ENCODE measurements at places on chromosomes 11 and 22.
A peak's percentile ranks its signal among the peaks of the same experiment; 100 is the strongest.

DNA sequence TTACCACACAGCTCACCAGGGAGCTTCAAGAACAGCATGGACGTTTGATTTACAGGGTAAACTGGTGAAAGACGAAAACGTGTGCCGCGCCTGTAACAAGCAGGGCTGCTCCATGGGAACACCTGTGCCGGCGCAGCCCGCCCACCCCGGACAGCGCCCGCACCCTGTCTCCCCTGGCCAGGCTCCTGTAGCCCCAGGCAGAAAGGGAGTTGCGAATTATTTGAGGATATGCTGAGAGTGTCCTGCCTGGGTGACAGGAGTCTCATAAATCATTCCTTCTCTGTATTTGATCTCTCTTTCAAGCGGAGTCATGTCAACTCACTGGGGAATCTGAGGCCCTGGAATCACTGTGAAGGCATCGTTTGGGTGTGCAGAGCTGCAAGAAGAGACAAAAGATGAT, 804.3 kb downstream of the OPCML start:
- no peak for DNase-seq

- no peak for DNase-seq
Observed at GRCh38 chr11:127133061-127133460, 132.5 kb upstream of the KIRREL3 start.

- no peak for DNase-seq
Observed at GRCh38 chr11:16326679-16327297, 29.6 kb downstream of the SOX6 start.

GRCh38 chr22:23098230-23098705, 27.9 kb downstream of the GNAZ start:
- no peak for DNase-seq

- DNase-seq = no peak
Observed at GRCh38 chr22:25718135-25718840, 23.7 kb upstream of the MYO18B start.

- no peak for DNase-seq
Observed at GRCh38 chr11:1089738-1090599, 15.3 kb downstream of the MUC2 start.

- DNase-seq = no peak
Observed at GRCh38 chr11:91972665-91973266, 251.9 kb upstream of the FAT3 start.

GRCh38 chr11:120035756-120036155, 102.2 kb downstream of the TRIM29 start:
- DNase-seq = no peak

- no peak for DNase-seq
Observed at GRCh38 chr11:134261626-134262488, 8.5 kb downstream of the ACAD8 start.

DNA sequence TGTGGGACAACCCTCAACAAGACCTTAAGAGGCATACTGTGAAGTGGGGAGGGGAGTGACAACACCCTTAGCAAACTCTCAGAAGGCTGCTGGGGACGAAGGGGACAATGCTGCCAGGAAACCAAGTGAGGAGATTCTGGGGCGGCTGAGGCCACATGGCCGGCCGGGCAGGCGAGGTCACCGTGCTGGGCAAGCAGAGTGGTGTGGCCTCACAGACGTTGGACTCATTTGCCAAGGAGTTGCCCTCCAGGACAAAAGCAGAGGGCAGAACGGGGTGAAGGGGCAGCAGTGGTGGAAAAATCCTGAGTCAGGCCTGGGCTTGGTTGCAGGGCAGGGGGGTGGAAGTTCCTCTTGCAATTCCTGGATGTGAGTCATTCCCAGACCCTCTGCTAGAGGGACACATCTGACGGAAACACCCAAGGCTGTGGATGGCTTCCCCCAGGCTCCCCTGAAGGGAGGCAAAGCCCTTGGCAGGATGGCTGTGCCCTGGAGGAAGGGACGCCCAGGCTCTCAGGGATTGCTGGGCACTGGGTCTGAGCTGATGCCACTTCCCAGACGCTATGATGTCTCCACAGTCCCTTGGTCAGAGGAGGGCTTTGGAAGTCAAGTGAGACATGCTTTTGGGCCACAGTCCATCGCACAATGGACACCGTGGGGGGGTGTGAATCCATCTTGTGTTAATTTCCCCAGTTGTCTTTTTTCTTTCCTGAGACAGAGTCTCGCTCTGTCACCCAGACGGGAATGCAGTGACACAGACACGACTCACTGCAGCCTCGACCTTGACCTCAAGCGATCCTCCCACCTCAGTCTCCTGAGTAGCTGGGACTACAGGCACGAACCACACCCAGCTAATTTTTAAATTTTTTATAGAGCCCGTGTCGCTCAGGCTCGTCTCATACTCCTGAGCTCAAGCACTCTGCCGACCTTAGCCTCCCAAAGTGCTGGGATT, 16.2 kb upstream of the SHANK3 start:
- DNase-seq = peak; percentile 11

DNA sequence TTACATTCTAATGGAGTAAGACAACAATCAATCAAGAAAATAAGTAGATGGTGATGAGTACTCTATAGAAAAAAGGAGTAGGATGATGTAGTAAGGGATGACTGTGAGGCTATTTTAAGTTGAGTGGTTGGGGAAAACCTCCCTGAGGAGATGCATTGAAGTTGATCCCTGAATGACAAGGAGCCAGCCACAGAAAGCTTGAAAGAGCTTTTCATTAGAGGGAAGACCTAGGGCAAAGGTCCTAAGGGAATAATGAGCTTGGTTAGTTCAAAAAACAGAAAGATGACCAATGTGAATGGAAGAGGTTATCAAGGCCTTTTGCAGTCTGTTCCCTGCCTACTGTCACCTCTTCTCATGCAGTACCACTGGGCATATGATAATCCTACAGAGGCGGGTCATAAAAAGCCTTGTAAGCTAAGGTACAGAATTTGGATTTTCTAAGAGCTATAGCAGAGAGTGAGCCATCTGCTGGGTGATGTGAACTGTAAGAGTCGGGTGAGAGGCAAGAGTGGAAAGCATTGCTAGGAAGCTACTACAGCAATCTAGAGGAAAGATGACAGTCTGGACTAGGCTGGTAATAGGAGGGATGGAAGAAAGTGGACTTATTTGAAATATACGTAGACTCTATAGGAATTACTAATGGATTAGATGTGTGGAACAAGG, 3.1 kb downstream of the PPP2R1B start:
- no peak for DNase-seq

DNA sequence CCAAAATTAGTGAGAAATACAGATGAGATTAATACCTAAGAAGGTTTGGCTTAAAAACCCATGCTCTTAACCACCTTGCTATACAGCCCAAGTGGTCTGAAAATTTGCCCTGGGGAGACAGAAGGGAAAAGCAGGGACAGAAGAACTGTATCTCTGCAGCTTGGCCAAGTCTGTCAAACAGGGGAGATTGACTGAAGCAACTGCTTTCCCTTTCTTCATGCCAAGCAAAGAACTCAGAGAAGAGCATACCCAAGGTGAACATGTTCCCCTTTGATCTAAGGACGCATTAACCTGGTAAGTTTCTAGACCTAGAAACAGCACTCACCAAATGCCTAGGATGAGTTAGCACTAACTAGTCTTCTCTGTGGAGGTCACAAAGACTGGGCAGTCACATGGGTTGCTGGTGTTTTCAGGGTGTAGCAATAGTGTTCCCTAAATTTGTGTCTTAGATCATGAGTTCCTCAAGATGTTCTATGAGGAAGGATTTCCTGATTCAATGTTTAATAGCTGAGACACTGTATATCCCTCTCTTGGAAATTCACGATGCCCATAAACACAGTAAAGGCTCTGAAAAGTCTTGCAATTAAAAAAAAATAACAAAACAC, 75.6 kb upstream of the GRAMD1B start:
- peak; percentile 68 for DNase-seq

- DNase-seq = no peak
Observed at GRCh38 chr22:38450234-38450797, 4.7 kb downstream of the KCNJ4 start.

- no peak for DNase-seq
Observed at GRCh38 chr11:2662024-2662312, 37.8 kb downstream of the KCNQ1OT1 start.

GRCh38 chr11:112734207-112734606, 227.0 kb upstream of the NCAM1 start:
- peak; percentile 23 for DNase-seq

- DNase-seq = peak; percentile 79
Observed at GRCh38 chr11:72208281-72208680, 8.3 kb upstream of the FOLR2 start.

DNA sequence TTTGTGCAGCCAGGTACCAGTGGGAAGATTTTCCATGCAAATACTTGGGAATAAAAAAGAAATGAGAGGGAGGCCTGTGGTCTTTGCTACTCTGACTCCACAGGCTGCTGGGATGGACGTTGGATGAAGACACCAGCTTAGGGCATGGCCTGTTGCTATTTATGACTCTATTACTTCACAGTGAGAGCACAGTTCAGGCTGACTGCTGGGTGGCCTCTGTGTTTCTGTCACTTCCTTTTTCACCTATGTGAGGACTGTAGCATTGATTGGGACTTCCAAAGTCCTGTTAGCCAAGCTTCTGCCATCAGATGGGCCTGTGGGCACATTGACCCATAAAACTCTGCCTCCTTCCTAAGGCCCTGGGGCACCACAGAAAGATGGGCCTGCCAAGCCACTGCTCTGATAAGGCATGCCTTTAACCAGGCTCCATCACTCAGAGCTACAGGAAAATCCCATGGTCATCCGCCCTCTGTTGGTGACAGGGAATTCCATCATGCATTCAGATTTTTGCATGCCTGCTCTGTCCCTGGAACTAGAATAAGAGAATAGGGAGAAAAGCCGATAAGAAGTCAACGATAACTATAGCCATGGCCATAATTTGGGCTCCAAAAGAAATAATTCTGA, 64.6 kb downstream of the KCNJ1 start:
- DNase-seq = peak; percentile 75

DNA sequence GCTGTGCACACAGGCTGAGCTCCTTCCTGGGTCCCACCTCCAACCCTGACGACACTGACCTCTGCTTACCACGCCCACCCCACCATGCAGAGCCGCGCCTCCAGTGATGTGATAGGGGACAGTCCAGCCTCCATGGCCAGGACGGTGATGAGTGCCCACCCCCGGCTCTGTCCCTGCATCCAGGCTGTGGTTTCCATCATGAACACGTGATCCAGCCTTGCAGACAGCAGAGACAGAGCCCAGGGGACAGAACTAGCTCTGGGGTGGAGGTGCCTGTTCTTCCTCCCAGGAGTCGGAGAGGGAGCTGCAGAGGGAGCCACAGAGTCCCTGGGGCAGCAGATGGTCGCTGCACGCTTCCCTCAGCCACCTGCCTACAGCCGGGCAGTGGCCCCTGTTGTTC, 42.6 kb upstream of the IGSF9B start:
- no peak for DNase-seq

GRCh38 chr11:59558270-59558643, 46.9 kb downstream of the OR4D9 start:
- peak; percentile 31 for DNase-seq

GRCh38 chr11:81420668-81421250, 1312.9 kb downstream of the FAM181B start:
- DNase-seq = no peak

GRCh38 chr22:47497666-47498065, 735.2 kb downstream of the TBC1D22A start:
- DNase-seq = no peak

- no peak for DNase-seq
Observed at GRCh38 chr22:32044913-32045312, 1.9 kb downstream of the SLC5A1 start.

DNA sequence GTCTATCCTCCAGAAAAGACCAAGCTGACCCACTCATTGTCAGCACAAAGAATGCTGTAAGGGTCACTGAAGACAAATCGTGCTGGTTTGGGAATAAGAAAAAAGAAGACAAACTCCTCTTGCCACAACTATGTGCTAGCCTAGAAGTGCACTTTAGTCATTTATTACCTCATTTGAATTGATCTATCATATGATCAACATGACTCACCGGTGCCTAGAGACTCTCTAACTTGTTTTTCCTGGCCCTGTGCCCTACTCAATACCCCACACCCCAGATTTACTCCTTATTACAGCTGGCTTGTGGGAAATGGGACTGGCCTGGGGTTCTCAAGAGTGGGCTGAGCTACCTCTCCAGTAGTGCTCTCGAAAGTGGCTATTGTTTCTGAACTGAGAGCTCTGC, 35.9 kb upstream of the HORMAD2 start:
- peak; percentile 70 for DNase-seq

- no peak for DNase-seq
Observed at GRCh38 chr11:78783301-78783700, 208.6 kb upstream of the NARS2 start.

- DNase-seq = no peak
Observed at GRCh38 chr22:25714739-25715138, 27.2 kb upstream of the MYO18B start.

Data from inflammatory macrophage treated with lipopolysaccharide for 1 hour (primary cell).